Dermis microvascular lymphatic vessel endothelial cell (primary cell): ENCODE measurements at places on chromosomes 12 and 14.

DNA sequence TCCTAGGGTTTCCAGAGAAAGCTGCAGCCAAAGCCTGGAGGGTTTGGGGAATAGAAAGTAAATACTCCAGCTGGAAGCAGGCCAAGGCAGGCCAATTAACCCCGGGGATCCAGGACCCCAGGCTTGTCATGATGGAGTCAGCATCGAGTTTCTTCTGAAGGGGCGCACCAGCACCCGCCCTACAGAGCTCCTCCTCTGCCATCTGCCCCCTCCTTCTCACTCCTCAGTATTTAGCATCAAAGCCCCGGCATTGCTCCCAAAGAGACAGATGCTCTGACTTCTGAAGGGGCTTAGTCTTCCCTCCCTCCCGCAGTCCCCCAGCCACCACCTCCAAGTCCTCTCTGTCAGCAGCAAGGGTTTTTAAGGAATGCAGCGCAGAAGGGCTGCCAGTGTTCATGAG lies 285.1 kb upstream of the NOS1 start:
- DNase-seq: no peak

DNA sequence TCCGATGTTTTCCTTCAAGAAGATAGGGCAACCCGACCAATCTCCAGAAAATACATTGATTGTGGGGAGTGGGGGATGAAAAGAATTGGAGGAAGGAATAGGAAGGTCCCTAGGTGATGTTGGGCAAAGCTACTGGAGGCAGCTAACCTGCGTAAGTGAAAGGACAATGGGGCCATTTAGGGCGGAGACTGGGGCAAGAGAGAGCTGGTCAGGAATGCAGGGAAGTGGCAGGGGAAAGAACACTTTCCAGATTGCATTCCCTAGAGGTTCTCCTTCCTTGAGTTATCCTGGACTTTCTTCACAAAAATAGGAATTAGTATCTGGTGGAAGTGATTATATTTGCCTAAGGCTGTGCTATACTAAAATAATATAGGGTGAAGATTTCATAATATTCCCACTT lies 151.8 kb upstream of the HMGA2 start:
- no peak for DNase-seq

GRCh38 chr12:76852106-76852505 lies 26.7 kb downstream of the CSRP2 start:
- no peak for DNase-seq

DNA sequence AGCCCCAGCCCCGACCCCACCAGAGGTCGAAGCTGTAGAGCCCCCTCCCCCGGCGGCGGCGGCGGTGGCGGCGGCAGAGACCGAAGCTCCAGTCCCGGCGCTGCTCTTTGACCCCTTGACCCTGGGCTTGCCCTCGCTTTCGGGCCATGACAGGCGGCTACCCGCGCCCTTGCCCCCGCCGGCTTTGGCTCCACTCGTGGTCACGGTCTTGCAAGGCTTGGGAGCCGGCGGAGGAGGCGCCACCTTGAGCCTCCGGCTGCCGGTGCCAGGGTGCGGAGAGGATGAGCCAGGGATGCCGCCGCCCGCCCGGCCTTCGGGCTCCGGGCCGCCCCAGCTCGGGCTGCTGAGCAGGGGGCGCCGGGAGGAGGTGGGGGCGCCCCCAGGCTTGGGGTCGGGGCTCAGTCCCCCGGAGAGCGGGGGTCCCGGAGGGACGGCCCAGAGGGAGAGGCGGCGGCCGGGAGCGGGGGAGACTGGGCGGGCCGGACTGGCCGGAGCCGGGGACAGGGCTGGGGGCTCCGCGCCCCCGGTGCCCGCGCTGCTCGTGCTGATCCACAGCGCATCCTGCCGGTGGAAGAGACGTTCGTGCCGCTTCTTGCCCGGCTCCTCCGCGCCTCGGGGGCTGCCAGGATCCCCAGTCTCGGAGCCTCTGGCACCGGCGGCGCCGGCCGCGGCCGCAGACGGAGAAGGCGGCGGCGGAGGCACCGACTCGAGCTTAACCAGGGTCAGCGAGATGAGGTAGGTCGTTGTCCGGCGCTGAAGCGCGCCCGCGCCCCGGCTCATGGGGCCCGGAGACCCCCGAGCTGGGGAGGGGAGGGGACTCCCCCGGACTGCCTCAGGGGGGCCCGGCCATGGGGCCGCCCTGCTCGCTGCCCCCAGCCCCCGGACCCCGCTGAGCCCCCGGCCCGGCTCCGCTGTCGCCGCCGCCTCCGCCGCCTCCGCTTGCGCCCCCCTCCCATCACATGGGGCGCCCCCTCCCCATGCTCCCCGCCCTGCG lies 778 bp downstream of the AGAP2 start:
- no peak for DNase-seq

GRCh38 chr12:89117448-89118034 lies 234.8 kb downstream of the DUSP6 start:
- peak; percentile 30 for DNase-seq

DNA sequence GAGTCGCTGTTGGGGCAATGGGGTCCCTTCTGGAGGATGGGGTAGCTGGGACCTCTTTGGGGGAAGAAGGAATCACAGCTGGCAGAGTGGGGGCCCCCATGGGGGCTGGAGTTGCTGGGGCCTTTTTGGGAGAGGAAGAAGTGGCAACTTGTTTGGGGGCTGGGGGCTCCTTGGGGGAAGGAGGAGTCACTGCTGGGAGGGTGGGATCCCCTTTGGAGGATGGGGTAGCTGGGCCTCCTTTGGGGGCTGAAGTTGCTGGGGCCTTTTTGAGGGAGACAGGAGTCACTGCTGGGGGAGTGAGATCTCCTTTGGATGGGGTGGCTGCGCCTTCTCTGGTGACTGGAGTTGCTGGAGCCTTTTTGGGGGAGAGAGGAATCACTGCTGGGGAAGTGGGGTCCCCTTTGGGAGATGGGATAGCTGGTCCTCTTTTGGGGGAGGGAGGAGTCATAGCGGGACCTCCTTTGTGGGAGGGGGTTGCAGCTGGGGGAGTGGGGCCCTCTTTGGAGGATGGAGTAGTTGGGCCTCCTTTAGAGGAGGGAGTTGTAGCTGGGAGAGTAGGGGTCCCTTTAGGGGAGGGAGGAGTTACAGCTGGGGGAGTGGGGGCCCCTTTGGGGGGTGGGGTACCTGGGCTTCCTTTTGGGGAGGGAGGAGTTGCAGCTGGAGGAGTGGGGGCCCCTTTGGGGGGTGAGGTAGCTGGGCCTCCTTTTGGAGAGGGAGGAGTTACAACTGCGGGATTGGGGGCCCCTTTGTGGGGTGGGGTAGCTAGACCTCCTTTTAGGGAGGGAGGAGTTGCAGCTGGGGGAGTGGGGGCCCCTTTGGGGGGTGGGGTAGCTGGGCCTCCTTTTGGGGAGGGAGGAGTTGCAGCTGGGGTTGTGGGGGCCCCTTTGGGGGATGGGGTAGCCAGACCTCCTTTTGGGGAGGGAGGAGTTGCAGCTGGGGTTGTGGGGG lies 7.9 kb downstream of the NACA start:
- no peak for DNase-seq

- no peak for DNase-seq
Observed at GRCh38 chr12:52825961-52826360, 8.2 kb downstream of the KRT79 start.

DNA sequence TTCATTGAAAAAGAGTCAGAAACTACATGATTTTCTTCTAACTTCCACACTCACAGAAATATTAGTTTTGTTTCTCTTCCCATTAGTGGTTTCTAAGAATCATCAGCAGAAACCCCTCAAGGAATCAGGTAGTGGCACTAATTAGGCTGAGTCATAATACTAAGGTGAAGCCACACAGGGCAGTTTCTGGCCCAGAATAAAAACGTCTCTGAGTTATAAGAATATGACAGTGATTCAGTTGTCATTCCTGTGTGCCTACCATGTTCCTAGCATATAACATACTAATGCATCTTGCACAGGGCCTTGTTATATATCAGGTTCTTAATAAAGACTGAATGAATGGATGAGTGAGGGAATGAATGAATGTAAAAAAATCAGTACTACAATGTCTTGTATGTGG lies 206.0 kb upstream of the PLEKHG7 start:
- no peak for DNase-seq

GRCh38 chr12:41439801-41440200 lies 251.7 kb downstream of the PDZRN4 start:
- DNase-seq: no peak

DNA sequence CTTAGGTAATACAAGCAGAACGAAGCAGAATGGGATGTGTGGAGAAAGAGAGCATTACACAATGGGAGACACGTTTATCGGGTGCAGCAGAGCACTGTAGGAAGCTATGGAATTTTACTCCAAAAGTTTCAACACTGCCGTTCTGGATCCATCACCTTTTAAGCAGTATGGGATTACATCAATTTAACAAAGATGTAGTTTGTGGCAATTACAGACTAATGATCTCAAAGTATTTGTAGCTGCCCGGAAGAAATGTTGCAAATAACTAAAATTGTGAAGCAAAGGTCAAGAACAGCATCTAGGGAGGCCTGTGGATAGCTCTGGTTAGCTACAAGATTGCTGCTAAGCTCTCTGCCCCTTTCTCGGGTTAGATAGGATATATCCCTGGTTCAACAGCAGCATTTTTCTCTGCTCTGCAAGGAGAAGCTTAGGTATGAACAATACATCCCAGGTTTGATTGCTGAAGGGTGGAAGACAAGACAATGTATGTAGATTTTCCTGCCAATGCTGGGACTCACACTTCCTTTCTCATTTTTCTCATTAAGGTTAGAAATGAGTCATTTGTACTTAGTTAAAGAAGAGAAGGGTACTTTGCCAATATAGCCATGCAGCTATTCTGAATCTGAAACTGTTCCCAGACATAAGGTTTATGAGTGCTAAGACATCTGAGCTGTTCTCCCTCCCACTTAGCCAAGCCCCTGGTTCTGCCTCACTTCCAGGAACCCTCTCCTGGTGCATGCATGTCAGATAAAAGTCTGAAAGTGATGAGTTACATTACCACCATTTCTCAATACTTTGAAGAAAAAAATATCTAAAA lies 75.0 kb upstream of the HIF1A start:
- peak; percentile 50 for DNase-seq
